Globus pallidus (tissue), 1 donor: ENCODE measurements at places on chromosomes 12 and 14.

DNA sequence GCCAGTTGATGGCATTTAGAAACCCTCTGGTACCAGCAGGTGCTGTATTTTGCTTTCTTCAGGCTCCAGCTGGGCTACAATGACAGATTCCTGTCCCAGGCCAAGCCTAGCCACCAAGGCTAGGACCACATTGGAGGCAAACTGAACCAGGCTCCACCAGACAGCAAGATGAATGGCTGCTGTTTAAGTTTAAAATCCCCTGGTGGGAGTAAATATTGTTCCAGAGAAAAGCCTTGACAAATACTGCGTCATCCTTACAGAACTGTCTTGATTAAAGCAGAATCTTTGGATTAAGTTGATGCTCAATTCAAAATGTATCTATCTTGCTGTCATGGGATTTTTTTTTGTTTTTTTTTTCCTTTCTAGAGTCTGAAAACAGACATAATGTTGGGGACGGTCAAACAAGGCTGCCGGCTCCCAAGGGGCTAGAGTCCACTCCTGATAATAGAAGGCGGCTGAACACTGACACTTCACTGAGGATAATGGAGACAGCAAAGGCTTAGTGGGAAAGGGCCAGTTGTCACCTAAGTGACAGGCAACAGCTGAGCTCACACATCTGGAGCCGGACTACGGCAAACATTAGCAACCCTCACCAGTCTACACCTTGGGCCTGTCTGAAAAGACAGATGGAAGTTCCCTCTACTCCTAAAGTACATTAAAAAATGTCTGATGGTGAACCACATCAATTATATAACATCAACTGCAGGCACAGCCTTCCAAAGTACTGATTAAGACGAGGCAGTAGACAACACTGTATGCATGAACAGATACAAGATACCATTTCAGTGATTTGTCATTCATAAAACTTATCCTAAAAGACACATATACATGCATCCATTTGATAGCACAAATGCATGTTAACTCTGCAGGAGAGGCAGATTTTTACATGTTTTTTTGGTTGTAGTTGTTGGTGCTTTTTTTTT is 1.7 kb downstream of the PRICKLE1 start:
- no peak for DNase-seq

DNA sequence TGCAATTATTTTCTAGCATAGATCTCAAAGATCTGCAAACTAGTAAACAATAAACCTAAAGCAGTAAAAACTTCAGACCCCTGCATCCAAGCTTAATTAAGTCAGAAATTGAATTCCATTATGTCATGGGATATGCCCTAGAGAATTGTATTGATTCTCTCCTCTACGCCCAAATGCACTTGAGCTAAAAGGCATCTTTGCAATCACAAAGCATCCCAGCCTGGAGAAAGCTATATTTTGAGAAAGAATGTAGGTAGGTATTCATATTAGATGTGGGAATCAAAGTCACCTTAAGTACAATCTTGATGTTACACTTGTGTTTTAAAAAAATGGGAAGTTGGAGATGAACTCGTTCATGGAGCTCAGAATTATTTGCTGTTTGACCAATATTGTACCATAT is 386.7 kb downstream of the ADAMTS20 start:
- DNase-seq = no peak

DNA sequence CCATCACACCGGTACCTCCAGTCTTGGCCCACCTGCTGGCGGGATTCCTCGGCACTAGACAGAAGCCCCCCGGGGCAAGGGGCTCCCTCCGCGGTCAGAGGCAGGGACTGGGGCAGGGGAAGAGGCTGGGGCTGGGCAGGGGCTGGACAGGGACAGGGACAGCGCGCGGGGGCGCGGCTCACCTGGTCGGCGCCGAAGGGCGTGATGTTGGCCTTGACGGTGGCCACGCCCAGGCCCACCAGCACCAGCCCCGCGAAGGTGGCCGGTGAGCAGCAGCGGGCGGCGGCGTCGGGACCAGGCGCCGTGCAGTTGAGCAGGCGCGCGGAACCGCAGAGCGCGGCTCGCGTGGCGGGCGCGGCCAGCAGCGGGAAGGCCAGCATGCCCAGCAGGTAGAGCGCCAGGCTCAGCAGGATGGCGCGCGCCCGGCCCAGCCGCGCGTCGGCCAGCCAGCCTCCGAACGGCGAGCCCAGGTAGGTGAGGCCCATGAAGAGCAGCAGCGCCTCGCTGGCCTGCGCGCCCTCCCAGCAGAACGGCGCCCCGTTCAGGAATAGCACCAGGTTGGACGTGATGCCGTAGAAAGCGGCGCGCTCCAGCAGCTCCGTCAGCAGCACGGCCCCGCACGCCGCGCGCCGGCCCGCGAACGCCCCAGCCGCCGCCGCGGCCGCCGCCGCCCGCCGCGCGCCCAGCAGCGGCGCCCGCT is 392 bp downstream of the SLC15A4 start:
- DNase-seq = no peak

DNA sequence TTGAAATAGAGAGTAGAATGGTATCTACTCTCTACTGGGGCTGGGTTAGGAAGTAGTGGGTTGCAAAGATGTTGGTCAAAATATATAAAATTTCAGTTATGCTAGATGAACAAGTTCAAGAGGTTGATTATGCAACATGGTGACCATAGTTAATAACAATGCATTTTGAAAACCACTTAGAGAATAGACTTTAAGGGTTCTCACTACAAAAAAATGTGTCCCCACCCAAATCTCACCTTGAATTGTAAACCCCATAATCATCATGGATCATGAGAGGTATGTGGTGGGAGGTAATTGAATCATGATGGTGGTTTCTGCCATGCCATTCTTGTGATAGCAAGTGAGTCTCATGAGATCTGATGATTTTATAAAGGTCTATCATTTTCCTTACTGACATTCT is 94.0 kb downstream of the C12orf50 start:
- DNase-seq = no peak

DNA sequence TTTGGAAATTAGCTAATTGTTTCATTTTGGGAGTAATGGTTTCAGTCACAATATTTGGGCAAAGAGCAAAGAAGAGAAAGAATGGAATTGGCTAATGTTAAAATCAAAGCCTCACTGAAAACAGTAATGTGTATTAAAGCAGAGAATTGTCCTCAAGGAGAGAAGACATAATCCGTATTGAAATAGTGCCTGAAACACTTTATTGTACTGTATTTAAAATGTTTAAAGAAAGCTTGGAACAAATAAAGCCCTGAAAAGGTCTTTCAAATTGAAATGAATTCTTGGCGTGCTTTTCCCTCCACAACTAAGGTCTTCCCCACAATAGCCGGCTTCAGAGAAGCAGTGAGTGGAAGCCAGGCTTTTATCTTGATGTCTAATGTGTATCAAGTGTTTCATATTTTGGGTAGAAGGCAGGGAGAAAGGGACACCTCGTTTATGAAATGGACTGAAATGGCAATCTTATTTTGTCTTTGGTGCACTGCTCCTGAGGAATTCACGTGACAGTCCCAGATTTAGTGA is 212.9 kb upstream of the CRY1 start:
- no peak for DNase-seq

GRCh38 chr14:75294649-75295033 is 16.0 kb downstream of the FOS start:
- no peak for DNase-seq

DNA sequence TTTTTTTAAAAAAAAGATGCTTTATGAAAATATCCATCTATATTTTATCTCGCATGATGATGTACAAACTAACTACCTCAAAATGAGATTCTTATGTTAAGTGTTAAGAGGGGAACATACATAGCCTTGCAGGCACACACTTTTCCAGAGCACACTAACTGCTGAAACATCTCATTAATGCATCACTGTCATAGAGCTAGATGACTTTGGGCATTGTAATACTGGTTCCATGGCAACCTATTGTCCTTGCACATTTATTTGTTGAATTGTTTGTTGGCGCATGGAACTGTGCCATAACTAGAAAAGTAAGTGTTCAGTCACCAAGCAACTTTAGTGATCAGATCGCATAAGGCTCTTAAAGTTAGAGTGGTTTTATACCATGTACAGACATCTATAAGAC is 348.3 kb downstream of the GALC start:
- DNase-seq = no peak
